ENCODE measurements at places on chromosomes 4 and X.

GRCh38 chr4:14157262-14157661 is 529.7 kb upstream of the BOD1L1 start:
- no peak for DNase-seq

GRCh38 chr4:122167369-122167768 is 15.2 kb downstream of the BLTP1 start:
- no peak for DNase-seq

GRCh38 chrX:2548711-2549423 is 48.1 kb upstream of the DHRSX start:
- no peak for DNase-seq

GRCh38 chr4:138938366-138938690 is 77.3 kb upstream of the NOCT start:
- DNase-seq, result no peak

DNA sequence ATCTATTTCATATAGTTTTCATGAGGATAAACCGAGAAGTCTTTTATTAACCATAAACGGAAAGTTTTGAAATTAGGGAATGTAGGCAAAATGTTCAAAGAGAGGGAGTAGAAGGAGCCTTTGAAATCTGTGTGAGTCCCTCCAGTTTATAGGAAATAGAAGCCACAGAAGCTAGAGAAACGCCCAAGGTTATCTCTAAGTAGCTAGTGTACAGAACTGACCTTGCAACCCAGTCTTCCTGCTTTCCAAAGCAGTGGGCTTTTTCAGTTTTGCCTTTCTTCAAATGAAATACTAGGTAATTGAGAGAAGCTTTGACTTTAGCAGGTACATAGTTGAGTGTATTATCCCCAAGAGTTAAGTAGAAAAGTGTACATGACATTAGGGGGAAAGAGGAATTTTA is 39.4 kb downstream of the STIM2 start:
- DNase-seq, result no peak

DNA sequence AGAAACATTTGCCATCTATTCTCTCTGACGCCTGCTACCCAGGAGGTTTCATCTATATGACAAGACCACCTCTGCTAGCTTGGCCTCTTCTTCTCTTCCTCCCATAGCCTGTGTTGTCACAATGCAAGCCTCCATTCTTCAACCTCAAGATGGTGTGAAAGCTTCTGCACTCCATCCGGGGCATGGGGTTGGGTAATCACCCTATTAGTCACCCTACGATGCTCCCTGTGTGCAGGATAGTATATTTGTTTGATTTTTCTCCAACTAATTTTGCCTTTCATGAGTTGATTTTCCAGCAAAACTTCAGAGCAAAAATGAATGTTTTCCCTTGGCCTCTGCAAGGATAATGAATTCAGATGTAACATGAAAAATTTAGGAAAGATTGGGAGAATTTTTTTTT is 128.0 kb upstream of the STS start:
- DNase-seq, result no peak

- DNase-seq, result no peak
These were observed 1.1 kb upstream of the UBE2D3 start for GRCh38 chr4:102828497-102828808.
